ENCODE measurements at places on chromosomes 1 and 21.
A peak's percentile ranks its signal among the peaks of the same experiment; 100 is the strongest.

GRCh38 chr21:43867948-43868347, 2.9 kb downstream of the AGPAT3 start:
- H3K27ac ChIP-seq: peak overlapping the region; percentile 93
- peak; percentile 38 for DNase-seq
- peaks cover 8% of the 10 kb centered on the region for H3K4me1 ChIP-seq
- H3K27me3 ChIP-seq: no peaks in the 10 kb centered on the region

- no peak overlapping the region for H3K27ac ChIP-seq
- DNase-seq: no peak
- no peaks in the 10 kb centered on the region for H3K4me1 ChIP-seq
Measured at GRCh38 chr1:230145953-230146476, 79.0 kb downstream of the GALNT2 start.

- no peaks in the 10 kb centered on the region for H3K27me3 ChIP-seq
- no peaks in the 10 kb centered on the region for H3K36me3 ChIP-seq
- peak overlapping the region; percentile 53 for H3K27ac ChIP-seq
- H3K4me3 ChIP-seq: no peak overlapping the region
- peak; percentile 70 for DNase-seq
Measured at GRCh38 chr1:212125654-212126053, 90.1 kb downstream of the DTL start.

DNA sequence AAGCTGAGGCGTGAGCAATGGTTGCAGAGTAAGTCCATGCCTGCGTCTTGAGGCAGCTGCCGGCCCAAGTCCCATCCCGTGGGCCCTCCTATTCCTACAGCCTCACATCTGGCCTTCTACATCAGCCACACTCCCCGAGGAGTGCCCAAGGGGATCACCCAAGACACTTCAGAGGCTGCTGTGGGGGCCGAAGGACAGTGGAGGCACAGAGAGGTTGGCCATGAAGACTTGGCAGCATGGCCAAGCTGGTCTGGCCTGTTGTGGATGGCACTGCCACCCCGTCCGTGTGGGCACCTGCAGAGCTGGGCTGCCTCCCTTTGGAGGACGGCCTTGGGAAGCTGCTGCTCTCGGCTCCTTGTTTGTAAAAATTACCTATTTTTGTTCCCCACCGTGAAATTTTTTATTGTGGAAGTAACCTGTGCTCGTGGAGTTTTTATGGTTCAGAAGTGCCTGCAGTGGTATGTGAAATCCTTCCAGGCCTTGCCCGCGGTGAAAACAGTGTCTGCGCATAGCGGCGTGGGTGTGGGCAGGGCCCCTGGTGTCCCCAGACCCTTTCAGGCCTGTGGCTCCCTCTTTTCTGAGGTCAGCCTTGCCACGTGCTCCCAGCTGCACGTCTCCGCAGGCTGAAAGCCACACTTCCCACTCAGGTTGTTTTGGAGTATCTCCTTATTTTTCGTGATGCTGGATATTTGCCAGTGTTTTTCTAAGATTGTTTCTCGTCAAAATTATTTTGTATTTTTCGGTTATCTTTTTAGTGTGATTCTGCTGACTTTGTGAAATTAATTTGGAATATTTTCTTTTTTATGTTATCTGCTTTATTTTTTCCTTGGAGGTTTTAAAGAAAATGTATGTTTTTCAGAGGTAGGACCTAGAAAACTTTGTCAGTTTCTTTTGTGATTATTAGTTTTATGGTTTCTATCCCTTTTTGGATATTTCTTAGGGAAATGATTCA, 20.6 kb downstream of the SLX9 start:
- H3K4me3 ChIP-seq: no peak overlapping the region
- H3K4me1 ChIP-seq: no peaks in the 10 kb centered on the region
- H3K36me3 ChIP-seq: no peaks in the 10 kb centered on the region
- H3K27me3 ChIP-seq: no peaks in the 10 kb centered on the region
- no peak for DNase-seq

DNA sequence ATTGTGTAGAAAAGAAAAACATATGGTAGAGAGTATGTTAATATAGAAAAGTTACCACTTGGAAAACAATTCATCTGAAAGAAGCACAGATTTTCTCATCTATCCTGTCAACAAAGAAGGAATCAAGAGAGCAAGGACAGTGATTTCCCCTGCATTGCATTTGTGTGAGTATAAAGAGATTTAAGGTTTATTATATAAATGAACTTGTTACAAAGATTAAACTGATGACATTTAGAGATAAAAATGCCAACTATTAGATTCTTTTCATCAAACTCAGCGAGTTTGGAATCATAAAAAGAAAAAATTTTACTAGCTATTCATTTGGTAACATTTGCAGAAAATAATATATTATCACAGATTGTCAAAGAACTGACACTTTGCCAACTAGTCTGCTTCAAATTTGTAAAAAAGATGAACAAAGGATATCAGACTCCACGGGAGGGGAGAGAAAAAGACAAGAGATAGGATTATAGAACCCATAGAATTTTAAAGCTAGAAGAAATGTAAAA, at the start of gene RGS21:
Gene RGS21, plus strand, starts transcription at position 51 of the 509 bp plus-strand sequence. CDS start 26,045 bp downstream, outside the sequence.
- DNase-seq: no peak
- no peaks in the 10 kb centered on the region for H3K27me3 ChIP-seq
- H3K27ac ChIP-seq: no peak within 1 kb of the TSS
- no peaks in the 10 kb centered on the region for H3K36me3 ChIP-seq

DNA sequence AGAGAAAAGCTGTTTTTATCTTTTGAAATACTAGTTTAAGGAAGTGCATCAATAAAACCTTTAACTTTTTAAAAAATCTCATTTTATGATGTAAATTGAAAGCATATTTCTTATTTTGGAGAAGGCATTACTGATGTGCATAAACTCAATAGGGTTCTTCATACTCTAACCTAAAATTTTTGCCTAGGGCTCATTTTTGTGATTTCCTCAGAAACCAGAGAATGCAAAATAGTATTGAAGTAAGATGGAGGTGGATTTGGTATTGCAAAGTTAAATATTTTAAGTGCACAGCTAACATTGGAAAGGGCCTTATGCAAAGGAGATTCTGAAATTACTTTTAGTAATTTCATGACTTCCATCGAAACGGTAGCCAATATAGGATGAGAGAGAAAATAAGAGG, 101.9 kb downstream of the PTGER3 start:
- no peak overlapping the region for H3K27ac ChIP-seq
- DNase-seq: no peak
- H3K27me3 ChIP-seq: no peaks in the 10 kb centered on the region
- no peaks in the 10 kb centered on the region for H3K4me1 ChIP-seq

- H3K4me1 ChIP-seq: no peaks in the 10 kb centered on the region
- H3K36me3 ChIP-seq: no peaks in the 10 kb centered on the region
- H3K4me3 ChIP-seq: no peak overlapping the region
- no peak overlapping the region for H3K27ac ChIP-seq
Measured at GRCh38 chr1:234661317-234661928, 51.4 kb upstream of the IRF2BP2 start.

- no peaks in the 10 kb centered on the region for H3K36me3 ChIP-seq
- no peak for DNase-seq
- H3K4me3 ChIP-seq: no peak overlapping the region
- no peaks in the 10 kb centered on the region for H3K4me1 ChIP-seq
- no peaks in the 10 kb centered on the region for H3K27me3 ChIP-seq
- H3K27ac ChIP-seq: no peak overlapping the region
Measured at GRCh38 chr1:29556657-29557056, 320.3 kb downstream of the PTPRU start.

DNA sequence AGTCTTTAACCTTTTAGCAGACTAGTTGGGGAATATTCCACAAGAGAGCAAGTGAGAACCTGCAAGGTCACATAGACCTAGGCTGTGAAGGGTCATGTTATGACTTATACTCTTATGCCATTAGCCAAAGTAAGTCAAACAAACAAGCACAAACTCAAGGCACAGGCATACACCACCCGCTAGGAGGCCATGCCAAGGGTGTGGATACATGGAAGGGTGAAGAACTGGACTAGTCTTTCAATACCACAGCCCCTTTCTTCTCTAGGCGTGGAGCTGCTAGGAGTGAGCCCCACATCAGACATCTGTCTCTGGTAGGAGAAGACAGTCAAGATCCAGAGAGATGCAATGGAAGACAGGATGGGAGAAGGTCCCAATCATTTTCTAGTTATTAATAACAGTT, 68.6 kb downstream of the BACH1 start:
- DNase-seq: no peak
- no peak overlapping the region for H3K4me3 ChIP-seq
- no peaks in the 10 kb centered on the region for H3K27me3 ChIP-seq

DNA sequence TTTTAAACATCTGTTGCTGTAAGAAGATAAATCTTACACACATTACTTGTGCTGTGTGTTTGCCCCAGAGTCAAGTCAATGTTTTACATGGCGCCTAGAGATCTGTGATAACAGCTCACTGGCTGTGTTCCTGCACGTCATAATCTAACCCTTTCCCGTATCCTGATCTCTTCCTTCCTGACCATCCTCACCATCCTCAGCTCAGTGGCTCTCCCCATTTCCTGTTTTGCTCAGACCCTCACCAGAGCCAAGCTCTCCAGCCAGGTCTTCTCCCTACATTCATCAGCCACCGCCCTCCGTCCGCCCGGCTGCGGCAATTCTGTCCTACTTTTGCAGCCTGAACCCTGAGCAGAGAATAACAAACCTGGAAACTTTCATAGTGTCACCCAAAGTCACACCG, 824.7 kb downstream of the USP25 start:
- no peak overlapping the region for H3K27ac ChIP-seq
- H3K36me3 ChIP-seq: no peaks in the 10 kb centered on the region
- H3K27me3 ChIP-seq: no peaks in the 10 kb centered on the region
- no peak for DNase-seq

- H3K4me3 ChIP-seq: no peak overlapping the region
- H3K36me3 ChIP-seq: no peaks in the 10 kb centered on the region
- no peaks in the 10 kb centered on the region for H3K4me1 ChIP-seq
Measured at GRCh38 chr1:4690951-4691675, 36.7 kb downstream of the AJAP1 start.

DNA sequence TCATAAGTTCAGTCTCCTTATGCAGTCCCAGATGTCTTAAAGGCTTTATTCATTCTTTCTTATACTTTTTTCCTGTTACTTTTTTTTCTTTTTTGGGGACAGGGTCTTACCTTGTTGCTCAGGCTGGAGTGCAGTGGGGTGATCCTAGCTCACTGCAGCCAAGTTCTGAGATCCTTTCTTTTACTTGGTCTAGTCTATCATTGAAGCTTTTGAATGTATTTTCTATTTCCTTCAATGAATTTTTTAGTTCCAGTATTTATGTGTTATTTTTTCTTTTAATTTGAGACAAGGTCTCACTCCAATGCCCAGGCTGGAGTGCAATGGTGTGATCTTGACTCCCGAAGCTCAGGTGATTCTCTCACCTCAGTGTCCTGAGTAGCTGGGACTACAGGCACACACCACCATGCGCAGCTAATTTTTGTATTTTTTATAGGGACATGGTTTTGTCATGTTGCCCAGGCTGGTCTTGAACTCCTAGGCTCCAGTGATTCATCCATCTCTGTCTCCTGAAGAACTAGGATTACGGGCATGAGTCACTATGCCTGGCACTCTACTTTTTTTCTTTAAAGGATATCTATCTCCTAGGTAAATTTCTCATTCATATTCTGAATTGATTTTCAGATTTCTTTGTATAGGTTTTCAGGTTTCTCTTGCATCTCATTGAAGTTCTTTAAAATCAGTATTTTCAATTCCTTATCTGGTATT, 26.1 kb upstream of the GTF2B start:
- DNase-seq: no peak
- H3K4me1 ChIP-seq: no peaks in the 10 kb centered on the region
- H3K27me3 ChIP-seq: no peaks in the 10 kb centered on the region
- no peaks in the 10 kb centered on the region for H3K36me3 ChIP-seq
- no peak overlapping the region for H3K4me3 ChIP-seq

GRCh38 chr1:157034137-157034800, 11.3 kb downstream of the ARHGEF11 start:
- H3K4me1 ChIP-seq: no peaks in the 10 kb centered on the region
- DNase-seq: no peak
- H3K4me3 ChIP-seq: no peak overlapping the region
- no peak overlapping the region for H3K27ac ChIP-seq
- no peaks in the 10 kb centered on the region for H3K36me3 ChIP-seq

- no peaks in the 10 kb centered on the region for H3K36me3 ChIP-seq
- no peaks in the 10 kb centered on the region for H3K27me3 ChIP-seq
- H3K4me1 ChIP-seq: no peaks in the 10 kb centered on the region
- no peak overlapping the region for H3K4me3 ChIP-seq
Measured at GRCh38 chr1:185426848-185427247, 109.8 kb upstream of the IVNS1ABP start.

GRCh38 chr1:4110888-4111287, 210.8 kb upstream of the C1orf174 start:
- H3K27me3 ChIP-seq: no peaks in the 10 kb centered on the region
- no peak overlapping the region for H3K27ac ChIP-seq
- no peak for DNase-seq
- no peaks in the 10 kb centered on the region for H3K4me1 ChIP-seq

GRCh38 chr1:72284084-72284347, 1.7 kb upstream of the NEGR1 start:
- no peak for DNase-seq
- H3K4me1 ChIP-seq: no peaks in the 10 kb centered on the region
- peak overlapping the region; percentile 82 for H3K27ac ChIP-seq

- H3K4me3 ChIP-seq: no peak overlapping the region
- no peaks in the 10 kb centered on the region for H3K4me1 ChIP-seq
- no peak for DNase-seq
- no peaks in the 10 kb centered on the region for H3K27me3 ChIP-seq
- H3K36me3 ChIP-seq: no peaks in the 10 kb centered on the region
Measured at GRCh38 chr1:11594625-11595024, 59.6 kb downstream of the FBXO2 start.

DNA sequence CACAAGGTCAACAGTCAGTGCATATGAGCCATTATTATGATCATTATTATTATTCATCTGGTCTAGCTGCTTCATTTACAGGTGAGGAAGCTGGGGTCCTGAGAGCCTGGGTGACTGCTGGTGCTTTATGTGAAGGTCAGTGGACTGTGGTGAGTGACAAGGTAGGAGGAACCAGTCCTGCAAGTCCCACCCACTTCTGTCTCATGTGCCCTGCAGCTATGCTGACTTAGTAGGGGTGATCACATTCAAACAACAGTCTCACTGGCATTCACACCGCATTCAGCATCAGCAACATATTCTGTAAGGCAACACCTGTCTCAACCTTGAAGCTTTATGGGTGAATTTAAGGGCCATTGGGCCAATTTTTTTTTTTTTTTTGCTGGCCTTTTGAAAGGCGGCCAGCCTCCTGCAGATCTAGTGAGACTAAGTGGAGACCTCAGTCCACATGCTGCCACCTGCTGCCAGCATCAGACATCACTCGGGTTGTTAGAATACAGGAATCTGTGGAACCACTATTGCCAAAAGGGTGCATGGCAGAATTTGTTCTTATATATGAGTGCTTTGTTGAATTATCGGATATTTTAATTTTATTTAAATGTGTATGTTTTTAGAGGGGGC, 59.9 kb upstream of the CACNA1E start:
- no peak overlapping the region for H3K27ac ChIP-seq
- no peaks in the 10 kb centered on the region for H3K27me3 ChIP-seq
- no peaks in the 10 kb centered on the region for H3K4me1 ChIP-seq

DNA sequence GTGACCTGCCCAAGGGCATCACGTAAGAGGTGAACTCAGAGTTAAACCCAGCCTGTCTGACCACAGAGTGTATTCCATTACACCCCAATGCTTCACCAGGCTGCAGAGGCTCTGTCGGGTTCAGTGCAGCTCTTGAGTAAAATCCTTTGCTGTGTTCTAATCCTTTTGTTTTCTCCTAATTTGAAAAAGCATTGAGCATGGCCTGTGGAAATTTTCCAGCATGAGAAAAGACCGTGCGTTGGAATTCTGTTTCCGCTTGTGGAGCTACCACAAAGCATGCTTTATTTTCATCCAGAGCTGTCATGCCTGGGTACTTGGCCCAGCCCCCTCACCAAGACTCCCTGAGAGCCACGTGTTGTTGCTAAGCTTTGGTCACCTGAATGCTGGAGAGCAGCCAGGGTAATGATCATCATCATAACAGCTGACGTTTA, 317.6 kb downstream of the PRDM2 start:
- no peak overlapping the region for H3K27ac ChIP-seq
- no peaks in the 10 kb centered on the region for H3K4me1 ChIP-seq
- peak; percentile 18 for DNase-seq
- H3K36me3 ChIP-seq: no peaks in the 10 kb centered on the region
